Natural killer cell treated with Interleukin-12 subunit alpha and Interleukin-12 subunit beta and Interleukin-15 and Interleukin-18, amount 100 ng/mL, for 72 hours (primary cell): ENCODE measurements at places on chromosomes 3 and 15. TPM values are rescaled to one million over a fixed set of nuclear protein-coding genes. Genes with fewer than 3 reads are reported as not detected.
A peak's percentile ranks its signal among the peaks of the same experiment; 100 is the strongest.

The TGM5 gene
- total RNA-seq = 2.0 TPM

The C3orf85 gene
- not detected for total RNA-seq

The SLC7A14 gene
- total RNA-seq = not detected

The SERPINI2 gene
- not detected for total RNA-seq

The C2CD4B gene
- not detected for total RNA-seq

The MDFIC2 gene
- total RNA-seq = not detected

The ACAN gene
- total RNA-seq = not detected

The ADGRG7 gene
- not detected for total RNA-seq

The SMCO1 gene
- not detected for total RNA-seq

The AP3B2 gene
- total RNA-seq = 1.4 TPM

The SPINK8 gene
- not detected for total RNA-seq

The CDHR4 gene
- total RNA-seq = not detected

The CFAP100 gene
- not detected for total RNA-seq

The GP9 gene
- total RNA-seq = not detected

The HIGD2B gene
- total RNA-seq = 0.26 TPM

The ARPC4 gene
- total RNA-seq = 381 TPM

The CPEB1 gene
- total RNA-seq = not detected

The IL5RA gene
- total RNA-seq = 5.0 TPM

The UBAP1L gene
- total RNA-seq = 5.7 TPM

DNA sequence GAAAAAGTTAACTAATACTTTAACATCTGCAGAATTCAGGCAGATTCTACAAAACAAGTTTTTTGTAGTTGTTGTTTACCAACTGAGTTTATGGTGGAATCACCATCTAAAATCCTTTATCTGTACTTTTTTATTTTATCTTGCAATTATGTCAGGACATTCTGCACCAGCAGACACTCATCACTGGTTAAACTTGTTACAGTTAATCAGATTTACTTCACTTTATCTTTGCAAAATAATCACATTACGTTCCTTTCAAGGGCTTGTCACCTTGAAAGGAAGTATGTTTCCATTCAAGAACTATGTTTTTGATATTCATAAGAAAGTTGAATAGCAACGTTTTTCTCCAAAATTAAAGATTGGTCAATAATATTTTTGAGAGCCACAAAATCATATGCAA lies 796.6 kb upstream of the ROBO1 start:
- DNase-seq = no peak

GRCh38 chr3:44318891-44319311 lies 19.7 kb upstream of the TCAIM start:
- no peak for DNase-seq

- peak; percentile 57 for DNase-seq
Observed at GRCh38 chr3:48595526-48596121, 495 bp upstream of the COL7A1 start.

DNA sequence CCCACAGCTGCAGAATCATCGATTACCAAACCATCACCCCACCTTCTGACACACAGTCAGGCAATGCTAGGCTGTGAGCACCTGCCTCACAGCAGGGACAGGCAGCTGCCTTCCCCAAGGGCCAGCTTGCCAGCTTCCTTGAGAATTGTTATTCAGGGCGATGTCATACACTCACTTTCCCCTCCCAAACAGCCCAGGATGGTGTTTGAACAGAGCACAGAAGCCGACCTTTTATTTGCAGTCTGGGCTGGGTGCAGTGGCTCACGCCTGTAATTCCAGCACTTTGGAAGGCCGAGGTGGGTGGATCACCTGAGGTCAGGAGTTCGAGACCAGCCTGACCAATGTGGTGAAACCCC lies 84.5 kb upstream of the HERC1 start:
- DNase-seq = no peak

DNA sequence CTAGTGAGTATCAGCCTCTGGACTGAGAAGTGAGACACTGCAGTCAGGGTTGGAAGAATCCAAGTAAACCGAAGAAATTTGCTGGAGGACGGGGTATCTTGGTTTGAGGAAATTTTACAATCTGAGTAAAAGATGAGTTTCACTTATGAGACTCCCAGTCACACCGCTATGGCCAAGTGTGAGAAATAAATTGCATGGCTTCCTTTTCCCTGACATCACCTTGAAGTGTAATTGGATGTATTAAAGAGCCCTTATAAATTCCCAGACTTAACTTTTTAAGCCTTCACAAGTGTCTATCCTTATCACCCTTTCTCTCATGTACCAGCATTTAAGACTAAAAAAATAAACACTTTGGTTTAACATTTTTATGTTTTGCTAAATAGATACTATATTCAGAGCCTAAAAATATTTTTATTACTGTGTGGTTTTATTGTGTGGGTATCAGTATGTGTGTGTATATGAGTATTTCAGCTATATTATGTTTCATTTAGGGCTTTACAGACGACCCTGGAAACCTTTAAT lies 23.8 kb downstream of the USP3 start:
- no peak for DNase-seq

- DNase-seq = no peak
Observed at GRCh38 chr15:70793694-70794093, 30.3 kb upstream of the UACA start.

DNA sequence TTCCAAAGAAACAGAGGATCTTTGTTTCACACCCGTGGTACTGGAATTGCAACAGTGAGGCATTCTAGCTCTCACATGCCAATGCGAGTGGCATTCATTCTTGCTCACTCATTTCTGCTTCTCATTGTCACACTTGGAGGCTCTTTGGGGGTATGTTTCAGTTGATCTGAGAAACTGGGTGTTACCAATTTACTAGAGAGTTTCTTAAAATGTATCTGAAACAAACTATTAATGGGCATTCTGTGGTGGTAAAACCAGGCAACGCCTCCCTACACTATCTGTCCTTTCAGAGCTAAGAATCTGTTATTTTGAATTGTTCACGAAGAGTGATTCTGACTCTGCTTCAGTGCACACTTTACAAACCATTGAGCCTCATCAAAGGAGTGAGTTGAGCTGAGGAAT lies 140.6 kb upstream of the BHLHE40 start:
- DNase-seq = no peak

GRCh38 chr3:172447611-172448579 lies at the start of gene GHSR:
GHSR (minus strand) TSS chr3:172448456; CDS start chr3:172448413, 43 bp downstream.
- DNase-seq = peak; percentile 76

DNA sequence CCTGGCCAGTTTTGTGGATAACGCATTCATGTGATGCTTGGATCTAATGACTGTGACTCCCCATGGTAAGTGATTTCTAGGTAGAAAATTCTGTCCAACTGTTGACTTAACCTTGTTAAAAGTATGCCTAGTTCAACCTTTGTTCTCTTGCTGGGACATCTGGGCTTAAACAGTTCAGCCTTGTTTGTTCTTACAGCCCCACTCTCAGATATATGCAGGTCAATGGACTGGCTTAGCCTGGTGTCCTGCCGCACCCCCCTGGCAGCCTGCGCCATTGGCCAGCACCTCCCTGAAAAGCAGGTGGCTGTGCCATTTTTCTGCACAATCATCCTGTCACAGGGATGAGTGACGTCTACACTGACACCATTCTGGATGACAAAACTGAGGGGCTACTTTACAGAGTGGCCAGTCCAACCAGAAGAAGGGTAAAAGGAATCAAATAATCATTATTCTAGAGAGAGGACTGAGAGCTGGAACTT lies 244.7 kb upstream of the ONECUT1 start:
- no peak for DNase-seq

DNA sequence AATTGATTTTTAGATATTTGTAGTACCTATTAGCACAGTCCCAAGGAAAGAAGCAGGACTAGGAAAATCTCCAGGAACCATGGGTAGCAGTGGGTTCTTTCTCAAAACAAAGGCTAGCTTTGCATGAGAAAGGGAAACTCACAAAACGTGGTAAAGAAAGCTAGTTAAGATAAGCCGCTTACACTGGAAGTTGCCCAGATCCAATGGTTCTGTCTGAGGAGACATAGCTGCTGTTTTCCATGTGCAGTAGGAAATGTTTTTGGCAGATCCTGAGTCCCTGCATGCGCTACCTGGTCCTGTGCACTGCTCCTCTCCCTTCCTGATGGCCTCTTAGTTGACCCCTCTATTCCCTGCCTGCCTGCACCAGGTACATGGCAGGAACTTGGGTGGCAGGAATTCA lies 60.4 kb downstream of the TFG start:
- DNase-seq = no peak

- DNase-seq = no peak
Observed at GRCh38 chr3:187068787-187069186, 70.5 kb downstream of the RPL39L start.

GRCh38 chr3:16390581-16390980 lies 122.9 kb downstream of the RFTN1 start:
- no peak for DNase-seq

- DNase-seq = no peak
Observed at GRCh38 chr3:73530022-73530396, 94.7 kb downstream of the PDZRN3 start.

DNA sequence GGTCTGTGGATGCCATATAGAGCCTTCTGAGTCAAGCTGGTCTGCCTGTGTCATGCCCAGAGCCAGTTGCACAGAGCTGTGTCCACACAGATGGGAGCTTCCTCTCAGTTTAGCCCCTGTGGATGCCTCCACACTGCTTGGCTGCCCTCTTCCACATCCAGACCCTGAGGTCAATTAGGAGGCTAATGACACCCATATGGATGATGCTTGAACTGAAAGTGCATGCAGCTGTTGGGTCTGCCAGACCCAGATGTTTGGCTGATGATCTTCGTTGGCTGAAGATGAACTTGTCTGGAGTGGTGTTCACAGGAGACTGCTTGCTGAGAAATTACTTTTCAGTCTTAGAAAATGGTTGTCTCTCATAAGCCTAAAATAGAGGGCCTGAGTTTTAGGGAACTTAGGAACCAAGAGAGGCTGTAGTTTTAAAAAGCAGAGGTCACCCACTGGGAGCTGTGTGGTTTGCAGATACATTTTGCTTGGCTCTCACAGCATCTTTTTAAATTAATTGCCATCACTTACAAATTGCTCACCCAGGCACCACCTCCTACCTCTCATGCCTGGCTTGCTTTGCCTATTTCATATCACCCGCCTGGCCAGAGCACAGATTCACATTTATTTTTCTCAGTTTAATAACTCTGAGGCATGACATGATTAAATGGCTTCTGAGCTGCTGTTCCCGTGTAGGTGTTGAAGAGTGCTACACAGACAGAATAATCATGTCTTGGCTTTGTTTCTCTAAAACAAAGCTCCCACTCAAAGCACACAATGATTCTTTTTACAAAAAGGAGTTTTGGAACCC lies 176.1 kb downstream of the MINAR1 start:
- no peak for DNase-seq

DNA sequence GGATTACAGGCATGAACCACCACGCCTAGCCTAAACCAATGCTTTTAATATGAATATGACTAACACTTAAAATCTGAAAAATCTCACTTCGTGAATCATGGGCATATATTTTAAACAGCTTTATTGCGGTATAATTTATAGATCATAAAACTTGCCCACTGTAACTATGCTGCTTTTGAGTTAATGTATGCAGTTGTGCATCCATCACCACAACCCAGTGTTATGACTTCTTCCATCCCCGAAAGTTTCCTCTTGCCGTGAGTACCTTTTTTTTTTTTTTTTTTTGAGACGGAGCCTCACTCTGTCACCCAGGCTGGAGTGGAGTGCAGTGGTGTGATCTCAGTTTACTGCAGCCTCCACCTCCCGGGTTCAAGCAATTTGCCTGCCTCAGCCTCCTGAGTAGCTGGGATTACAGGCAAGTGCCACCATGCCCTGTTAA lies 7.1 kb downstream of the KAT2B start:
- no peak for DNase-seq

- DNase-seq = no peak
Observed at GRCh38 chr15:95930659-95931375, 399.7 kb upstream of the NR2F2 start.

GRCh38 chr3:142976621-142977398 lies 13.3 kb upstream of the PAQR9 start:
- DNase-seq = no peak

DNA sequence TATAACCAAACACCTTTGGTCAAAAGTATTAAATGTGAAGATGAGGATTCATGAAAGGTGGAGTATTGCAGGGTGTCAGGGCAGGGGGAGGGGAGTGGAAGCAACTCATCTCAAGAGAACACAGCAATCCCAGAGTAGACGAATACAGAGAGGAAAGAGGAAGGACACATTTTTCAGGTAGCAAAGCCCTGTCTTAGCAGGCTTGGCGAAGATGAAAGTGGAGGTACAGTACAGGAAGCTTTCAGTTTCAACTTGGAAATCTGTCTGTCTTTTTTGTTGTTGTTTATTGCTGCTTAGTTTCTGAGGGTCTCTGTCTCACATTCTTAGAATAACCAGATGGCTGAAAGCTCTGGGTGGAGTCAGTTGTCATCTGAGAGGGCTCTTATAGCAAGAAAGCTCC lies 80.8 kb upstream of the GPR149 start:
- DNase-seq = no peak

GRCh38 chr3:188326111-188326510 lies 172.2 kb downstream of the LPP start:
- no peak for DNase-seq

DNA sequence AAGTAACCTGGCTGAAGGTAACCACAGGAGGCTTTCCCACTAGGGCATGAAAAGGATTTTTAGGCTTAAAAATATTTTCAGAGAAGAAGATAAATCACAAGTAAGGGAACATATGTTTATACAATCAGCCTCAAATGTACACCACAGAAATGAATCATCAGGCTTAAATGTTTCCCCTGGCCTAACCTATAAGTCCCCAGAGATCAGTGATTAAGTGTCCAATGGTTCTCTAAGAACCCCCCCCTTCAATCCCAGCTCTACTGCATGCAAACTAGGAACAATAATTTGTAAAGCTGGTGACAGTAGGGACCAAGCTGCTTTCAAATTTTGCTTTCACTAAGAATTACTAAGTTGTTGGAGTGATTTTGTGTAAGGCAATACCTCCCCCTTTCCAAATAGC lies 431.6 kb upstream of the LMCD1 start:
- DNase-seq = no peak

GRCh38 chr15:83062768-83063180 lies 4.3 kb downstream of the BTBD1 start:
- no peak for DNase-seq

DNA sequence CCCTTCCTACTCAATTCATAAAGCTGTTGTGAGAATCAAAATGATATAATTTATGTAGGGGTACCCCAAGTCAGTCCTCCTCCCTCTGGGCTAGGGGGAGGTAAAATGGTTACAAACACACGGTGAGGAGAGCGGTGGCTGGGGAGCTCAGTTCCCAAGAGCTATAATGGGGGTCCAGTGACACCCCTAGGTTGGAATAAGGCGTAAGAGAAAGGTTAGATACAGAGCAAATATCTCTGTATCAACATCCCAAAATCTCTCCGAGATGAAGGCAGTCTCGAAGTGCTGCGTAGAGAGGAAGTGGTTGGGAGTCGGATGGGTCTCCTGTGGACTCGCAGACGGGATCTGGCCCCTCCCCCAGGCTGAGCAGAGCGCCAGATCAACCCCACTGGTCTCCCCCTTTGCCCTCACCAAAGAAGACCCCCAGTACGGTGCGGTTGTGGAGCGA lies 1.8 kb downstream of the DUOX2 start:
- DNase-seq = no peak
